ENCODE measurements at places on chromosomes 7 and 10.

GRCh38 chr7:50651271-50651989 lies 86.2 kb upstream of the DDC start:
- no peak for DNase-seq

DNA sequence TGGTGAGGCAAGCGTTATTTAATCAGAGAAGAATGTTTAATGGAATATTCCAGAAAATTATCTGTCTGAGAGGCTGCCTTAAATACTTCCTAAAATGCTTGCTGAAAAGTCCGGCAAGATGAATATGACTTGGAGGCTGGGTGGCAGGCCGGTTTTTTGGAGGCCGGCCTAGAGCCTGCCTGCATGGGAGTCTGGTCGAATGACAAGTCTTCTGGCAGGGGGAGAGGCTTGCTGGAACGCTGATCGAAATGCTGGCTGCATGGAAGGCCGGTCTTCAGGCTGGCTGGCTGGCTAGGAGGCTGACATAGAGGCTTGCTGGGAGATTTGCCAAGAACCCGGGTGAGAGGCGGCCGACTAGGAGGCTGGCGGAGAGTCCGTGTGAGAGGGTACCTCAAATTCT lies 135.7 kb downstream of the OR13A1 start:
- DNase-seq: no peak

DNA sequence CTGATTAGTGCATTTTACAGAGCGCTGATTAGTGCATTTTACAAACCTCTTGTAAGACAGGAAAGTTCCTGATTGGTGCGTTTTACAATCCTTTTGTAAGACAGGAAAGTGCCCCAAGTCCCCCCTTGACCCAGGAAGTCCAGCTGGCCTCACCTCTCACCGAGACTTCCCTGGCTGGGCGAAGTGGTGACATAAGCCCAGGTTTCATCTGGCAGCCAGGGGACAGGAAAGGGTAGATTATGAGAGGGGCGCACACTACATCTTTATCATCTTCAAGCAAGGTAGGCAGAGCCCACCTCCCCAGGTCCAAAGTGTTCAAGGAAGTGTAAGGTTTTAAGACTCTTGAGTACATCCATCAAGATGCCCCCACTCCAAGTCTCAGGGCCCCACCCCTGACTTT lies 5.5 kb upstream of the GDF10 start:
- DNase-seq: no peak

GRCh38 chr7:20514364-20514763 lies 101.1 kb upstream of the ABCB5 start:
- DNase-seq: no peak
